EL (cell line): ENCODE measurements at places on chromosomes 4 and X.
A peak's percentile ranks its signal among the peaks of the same experiment; 100 is the strongest.

DNA sequence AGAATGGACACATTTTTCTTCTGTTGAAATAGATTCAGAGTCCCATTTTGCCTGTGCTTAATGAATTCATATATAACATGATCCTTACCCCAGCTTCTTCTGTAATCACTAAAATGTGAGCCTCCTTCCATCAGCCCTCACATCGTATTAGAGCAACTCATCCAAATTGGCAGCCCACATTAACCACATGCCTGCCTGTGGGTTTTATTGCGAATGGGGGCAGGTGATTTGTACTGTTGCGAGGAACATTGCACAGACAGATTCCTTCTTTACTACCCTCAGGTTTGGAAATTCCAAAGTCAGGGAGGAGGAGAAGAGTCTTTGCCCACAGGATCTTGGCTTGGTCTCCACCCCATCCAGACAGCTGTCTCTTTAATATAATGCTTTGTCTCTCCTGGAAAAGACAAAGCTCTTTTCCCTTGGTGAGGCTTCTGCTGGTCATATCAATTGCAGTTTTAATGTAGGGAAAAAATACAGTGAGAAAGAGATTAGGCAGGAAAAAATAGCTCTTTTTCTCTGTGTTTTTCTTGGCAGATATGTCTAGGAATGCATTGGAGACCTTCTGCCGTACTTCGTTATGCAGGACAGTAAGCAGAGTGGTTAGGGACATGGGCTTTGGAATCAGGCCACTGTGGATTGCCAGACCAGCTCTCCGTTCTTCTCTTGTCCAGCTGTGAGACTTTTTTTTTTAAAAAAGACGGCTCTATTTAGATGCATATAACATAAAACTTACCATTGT, 371.2 kb downstream of the AFF2 start:
- DNase-seq: peak; percentile 48

- DNase-seq: no peak
These were observed 403.9 kb upstream of the SMIM31 start for GRCh38 chr4:164350061-164350460.

- peak; percentile 59 for DNase-seq
These were observed 549.4 kb downstream of the TLL1 start for GRCh38 chr4:166422475-166422874.

GRCh38 chr4:138199568-138200235, 42.4 kb downstream of the SLC7A11 start:
- DNase-seq: no peak

- DNase-seq: no peak
These were observed 139.5 kb upstream of the MAGEB18 start for GRCh38 chrX:25998687-25999086.

- DNase-seq: no peak
These were observed 226.9 kb upstream of the HCCS start for GRCh38 chrX:10884246-10884645.

DNA sequence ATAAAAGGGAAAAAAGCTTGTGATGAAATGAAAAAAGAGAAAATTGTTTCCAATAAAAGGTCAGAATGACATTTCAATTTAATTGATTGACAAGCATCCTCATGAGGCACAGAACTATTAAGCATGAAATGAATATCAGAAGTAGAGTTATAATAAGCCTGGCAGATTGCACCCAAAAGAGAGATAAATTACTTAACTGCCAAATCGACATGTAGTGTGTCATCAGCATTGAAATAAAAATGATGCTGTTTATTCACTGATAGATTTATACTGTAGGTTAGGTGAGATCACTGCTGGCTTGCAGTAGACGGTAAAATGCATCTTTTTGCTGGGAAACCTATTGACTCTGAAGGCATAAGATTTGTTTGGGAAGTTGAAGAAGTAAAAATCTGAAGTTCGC, 507.2 kb downstream of the FSTL5 start:
- DNase-seq: no peak

GRCh38 chr4:90951037-90951436, 823.8 kb downstream of the CCSER1 start:
- no peak for DNase-seq

DNA sequence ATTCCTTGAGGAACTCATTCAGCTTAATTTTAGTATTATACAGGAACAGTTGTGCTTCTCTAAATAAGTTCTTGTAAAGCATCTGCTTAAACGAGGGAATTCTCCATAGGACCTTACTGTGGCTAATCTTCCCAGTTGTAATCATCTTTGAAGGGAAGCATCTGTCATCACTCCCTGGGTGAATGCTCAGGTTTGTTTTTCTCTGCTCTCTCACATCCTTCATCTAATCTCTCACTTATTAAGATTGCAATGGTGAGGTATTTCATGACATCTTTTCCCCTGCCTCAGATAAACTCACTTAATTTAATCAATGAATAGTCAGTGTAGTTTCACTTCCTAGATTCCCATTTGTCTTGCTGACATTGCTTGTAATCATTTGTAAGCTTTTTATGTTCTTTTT, 121.8 kb upstream of the ADAMTS3 start:
- DNase-seq: no peak

DNA sequence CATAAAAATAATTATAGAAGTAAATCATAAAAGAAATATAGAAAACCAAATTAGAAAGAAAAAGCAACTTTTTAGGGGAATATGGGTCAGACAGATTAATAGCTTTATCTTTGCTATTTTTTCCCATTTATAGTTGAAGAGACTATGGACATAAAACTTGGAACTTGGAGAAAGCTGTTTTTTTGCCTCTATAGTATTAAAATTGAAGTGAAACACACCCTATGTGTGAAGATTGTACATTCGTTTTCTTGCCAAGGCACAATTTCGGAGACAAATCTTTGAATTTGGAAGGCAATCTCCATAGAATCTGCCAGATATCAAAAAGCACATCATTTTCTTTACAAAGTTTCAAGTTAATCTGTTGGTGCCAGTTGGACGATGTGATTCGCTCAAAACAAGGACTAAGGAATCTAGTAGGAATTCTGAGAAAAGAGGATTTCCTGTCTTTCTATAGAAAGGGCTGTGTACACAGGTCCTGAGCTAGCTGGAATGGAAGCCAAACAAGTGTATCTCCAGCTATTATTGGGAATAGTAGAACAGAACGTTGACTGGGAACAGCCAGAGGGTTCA, 156.3 kb downstream of the SLC7A11 start:
- DNase-seq: no peak

- no peak for DNase-seq
These were observed 619.7 kb downstream of the MID1IP1 start for GRCh38 chrX:39421006-39421405.

DNA sequence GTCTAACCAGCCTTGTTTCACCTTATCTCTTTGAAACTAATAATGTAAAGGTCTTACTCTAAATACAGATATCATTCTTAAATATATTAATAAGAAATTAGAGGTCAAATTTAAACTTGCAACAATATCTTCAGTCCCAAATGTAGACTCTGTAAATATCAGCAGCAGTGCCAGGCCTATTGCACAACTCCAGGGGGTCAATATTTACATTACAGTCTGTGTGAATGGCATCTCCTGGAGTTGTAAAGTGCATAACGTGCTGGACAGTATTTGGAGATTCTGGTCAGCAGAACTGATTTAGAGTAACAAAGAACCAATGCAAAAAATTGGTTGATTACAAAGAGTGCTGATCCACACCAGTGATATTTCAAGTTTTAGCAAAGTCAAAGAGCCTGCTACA, 1225.9 kb downstream of the PCDH19 start:
- DNase-seq: no peak
